ENCODE measurements at places on chromosomes 3 and 15. TPM values are rescaled to one million over a fixed set of nuclear protein-coding genes. Genes with fewer than 3 reads are reported as not detected.

GOLGA8G gene
- total RNA-seq: not detected

RBSN gene
- 11.3 TPM for total RNA-seq

TP63 gene
- 0.12 TPM for total RNA-seq

STAC gene
- 2.3 TPM for total RNA-seq

SEC22C gene
- 32.7 TPM for total RNA-seq

GABRR3 gene
- total RNA-seq: not detected

THSD4 gene
- 26.4 TPM for total RNA-seq

CLSTN2 gene
- total RNA-seq: 0.03 TPM

PCSK6 gene
- 12.0 TPM for total RNA-seq

SELENOK gene
- total RNA-seq: 22.6 TPM

LRRC2 gene
- total RNA-seq: not detected

PCYT1A gene
- 29.3 TPM for total RNA-seq

PIGB gene
- 13.7 TPM for total RNA-seq

ISL2 gene
- 3.8 TPM for total RNA-seq

CELSR3 gene
- 3.1 TPM for total RNA-seq

GBE1 gene
- 28.5 TPM for total RNA-seq

FOXB1 gene
- total RNA-seq: not detected

ZDHHC23 gene
- total RNA-seq: 3.4 TPM

SMCO1 gene
- not detected for total RNA-seq

ACOX2 gene
- total RNA-seq: 11.0 TPM

ISLR2 gene
- total RNA-seq: 0.28 TPM

LRCH3 gene
- 15.6 TPM for total RNA-seq

MYZAP gene
- 1.0 TPM for total RNA-seq

IL17RC gene
- 29.5 TPM for total RNA-seq

PRTG gene
- 10.6 TPM for total RNA-seq

ROPN1 gene
- not detected for total RNA-seq

MED12L gene
- 0.68 TPM for total RNA-seq

KLHL24 gene
- total RNA-seq: 8.3 TPM

PSTPIP1 gene
- total RNA-seq: not detected

EAF1 gene
- total RNA-seq: 16.2 TPM

TIMP4 gene
- total RNA-seq: 13.0 TPM

CLEC3B gene
- not detected for total RNA-seq

ISLR gene
- 0.43 TPM for total RNA-seq

AADAC gene
- 14.2 TPM for total RNA-seq

ITIH1 gene
- not detected for total RNA-seq

OSBPL10 gene
- total RNA-seq: 22.9 TPM

OR5K2 gene
- not detected for total RNA-seq

ST8SIA2 gene
- 0.53 TPM for total RNA-seq

ABI3BP gene
- total RNA-seq: 0.91 TPM

CHL1 gene
- not detected for total RNA-seq

PIERCE2 gene
- 2.5 TPM for total RNA-seq

LEKR1 gene
- 0.79 TPM for total RNA-seq

RARRES1 gene
- 7.6 TPM for total RNA-seq

NPAP1 gene
- total RNA-seq: not detected

PDZRN3 gene
- total RNA-seq: not detected

C3orf85 gene
- total RNA-seq: not detected

TXNRD3 gene
- total RNA-seq: 7.3 TPM

DNASE1L3 gene
- total RNA-seq: not detected

ACKR4 gene
- not detected for total RNA-seq

NR2E3 gene
- total RNA-seq: not detected

STX19 gene
- total RNA-seq: not detected
